Stimulated activated CD8-positive, alpha-beta memory T cell treated with anti-CD3 and anti-CD28 coated beads, Interleukin-15, amount 100 ng/mL, for 4 hours (primary cell): ENCODE measurements at places on chromosomes 2 and 18.

DNA sequence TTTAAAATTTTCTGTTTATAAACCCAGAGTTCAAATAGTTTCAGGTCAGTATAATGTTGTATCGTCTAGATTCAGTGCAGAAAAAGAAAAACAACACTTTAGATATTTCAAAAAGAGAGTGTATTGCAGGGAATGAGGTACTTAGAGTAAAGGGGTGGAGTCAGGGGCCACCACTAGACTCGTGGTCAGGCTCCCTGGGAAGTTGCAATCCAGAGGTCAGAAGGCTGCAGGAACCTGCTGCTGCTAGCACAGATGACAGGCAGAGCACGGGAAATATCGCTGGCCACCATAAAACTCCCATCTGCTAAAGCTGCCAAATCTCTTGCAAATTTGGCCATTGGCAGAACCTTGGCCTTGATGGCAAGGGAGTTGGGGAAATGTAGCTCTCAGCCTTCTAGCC is 64.6 kb downstream of the THNSL2 start:
- no peak for DNase-seq

GRCh38 chr2:47243596-47244323 is 88.7 kb upstream of the STPG4 start:
- no peak for DNase-seq

DNA sequence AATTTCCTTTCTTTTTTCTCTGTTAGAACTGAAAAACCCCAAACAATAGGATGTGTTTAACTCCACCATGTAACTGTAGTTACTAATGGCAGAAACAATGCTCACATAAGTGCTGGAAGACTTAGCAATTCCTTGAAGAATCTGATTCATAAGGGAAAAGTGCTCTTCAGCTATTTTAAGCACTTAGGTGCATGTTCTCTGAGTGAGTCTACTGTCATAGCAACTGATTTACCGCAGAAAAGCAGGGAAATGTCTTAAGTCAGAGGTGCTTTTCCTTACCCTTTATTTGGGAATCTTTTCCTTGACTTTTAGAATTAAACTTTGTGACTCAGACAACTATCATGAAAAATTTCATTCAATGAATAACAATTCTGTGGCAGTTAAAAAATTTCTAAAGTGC is 65.4 kb upstream of the NABP1 start:
- no peak for DNase-seq

DNA sequence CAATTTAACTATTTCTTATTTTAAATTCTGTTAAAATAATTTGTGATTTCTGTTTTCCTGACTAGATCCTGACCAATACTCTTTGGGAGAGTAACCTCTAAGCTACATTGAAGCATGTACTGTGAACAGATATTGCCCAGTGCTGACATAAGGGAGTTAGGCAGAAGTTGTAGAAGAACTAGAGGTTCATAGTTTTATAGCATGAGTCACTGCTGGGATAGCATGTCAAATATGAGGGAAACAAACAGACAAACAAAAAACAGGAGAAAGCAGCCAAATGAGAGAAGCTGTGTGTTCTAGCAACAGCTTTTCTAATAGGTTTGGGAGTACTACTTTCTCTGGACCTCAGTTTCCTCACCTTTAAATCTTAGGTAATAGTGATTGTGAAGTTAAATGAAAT is 72.4 kb downstream of the CERS6 start:
- DNase-seq: no peak

- DNase-seq: no peak
Observed at GRCh38 chr2:8580316-8581233, 101.3 kb upstream of the ID2 start.

- no peak for DNase-seq
Observed at GRCh38 chr2:128196026-128196425, 105.0 kb downstream of the UGGT1 start.

GRCh38 chr2:163348857-163349380 is 386.9 kb downstream of the FIGN start:
- DNase-seq: no peak

DNA sequence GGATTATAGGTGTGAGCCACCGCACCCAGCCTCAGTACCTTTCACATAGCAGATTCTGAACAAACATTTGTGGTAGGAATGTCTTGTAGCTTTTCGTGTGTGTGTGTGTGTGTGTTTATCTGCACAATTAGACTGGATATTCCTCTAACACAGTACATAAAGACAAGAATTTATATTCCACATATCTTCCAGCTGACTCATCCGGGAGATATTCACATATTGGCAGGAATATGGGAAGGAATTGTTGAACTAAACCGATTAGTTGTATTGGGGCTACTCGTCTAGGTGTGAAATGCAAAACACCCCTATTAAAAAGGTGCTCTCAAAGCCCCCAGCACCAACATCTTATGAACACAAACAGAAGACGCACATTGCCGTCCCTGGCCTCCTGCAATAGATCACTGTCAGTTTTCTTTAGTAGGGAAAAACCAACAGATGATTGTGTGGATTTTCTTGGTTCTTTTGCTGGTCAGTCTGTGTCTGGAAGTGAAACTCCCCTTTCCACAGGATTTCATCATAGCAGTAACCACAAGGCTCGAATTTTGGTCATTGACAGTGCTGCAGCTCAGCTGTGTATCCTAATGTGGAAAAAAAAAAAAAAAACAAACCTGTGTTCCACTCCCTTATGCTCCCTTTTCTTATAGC is 208.5 kb upstream of the ACVR2A start:
- no peak for DNase-seq

DNA sequence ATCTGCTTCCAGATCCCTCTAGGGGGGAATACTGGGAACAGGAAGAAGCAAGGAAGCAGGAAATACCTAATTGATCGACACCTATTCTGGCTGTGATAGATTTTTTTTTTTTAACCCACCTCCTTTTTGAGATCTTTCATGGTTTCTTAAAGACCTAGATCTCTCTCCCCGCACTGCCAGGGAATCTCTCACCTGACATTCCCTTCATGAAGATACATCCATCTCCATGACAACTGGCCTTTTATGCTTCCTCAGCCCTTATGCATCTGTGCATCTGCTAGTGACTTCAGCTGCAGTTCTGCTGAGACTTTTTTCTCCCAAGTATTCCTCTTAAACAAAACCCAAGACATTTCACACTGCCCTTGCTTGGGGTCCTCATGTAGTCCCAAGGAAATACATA is 21.1 kb upstream of the CPO start:
- DNase-seq: no peak

GRCh38 chr2:180497621-180498152 is 482.7 kb upstream of the UBE2E3 start:
- no peak for DNase-seq

- no peak for DNase-seq
Observed at GRCh38 chr18:29181151-29181901, 1004.4 kb upstream of the CDH2 start.

- DNase-seq: no peak
Observed at GRCh38 chr2:236662231-236663185, 92.9 kb downstream of the ACKR3 start.

GRCh38 chr2:217383620-217384019 is 523.8 kb upstream of the TNP1 start:
- DNase-seq: no peak

DNA sequence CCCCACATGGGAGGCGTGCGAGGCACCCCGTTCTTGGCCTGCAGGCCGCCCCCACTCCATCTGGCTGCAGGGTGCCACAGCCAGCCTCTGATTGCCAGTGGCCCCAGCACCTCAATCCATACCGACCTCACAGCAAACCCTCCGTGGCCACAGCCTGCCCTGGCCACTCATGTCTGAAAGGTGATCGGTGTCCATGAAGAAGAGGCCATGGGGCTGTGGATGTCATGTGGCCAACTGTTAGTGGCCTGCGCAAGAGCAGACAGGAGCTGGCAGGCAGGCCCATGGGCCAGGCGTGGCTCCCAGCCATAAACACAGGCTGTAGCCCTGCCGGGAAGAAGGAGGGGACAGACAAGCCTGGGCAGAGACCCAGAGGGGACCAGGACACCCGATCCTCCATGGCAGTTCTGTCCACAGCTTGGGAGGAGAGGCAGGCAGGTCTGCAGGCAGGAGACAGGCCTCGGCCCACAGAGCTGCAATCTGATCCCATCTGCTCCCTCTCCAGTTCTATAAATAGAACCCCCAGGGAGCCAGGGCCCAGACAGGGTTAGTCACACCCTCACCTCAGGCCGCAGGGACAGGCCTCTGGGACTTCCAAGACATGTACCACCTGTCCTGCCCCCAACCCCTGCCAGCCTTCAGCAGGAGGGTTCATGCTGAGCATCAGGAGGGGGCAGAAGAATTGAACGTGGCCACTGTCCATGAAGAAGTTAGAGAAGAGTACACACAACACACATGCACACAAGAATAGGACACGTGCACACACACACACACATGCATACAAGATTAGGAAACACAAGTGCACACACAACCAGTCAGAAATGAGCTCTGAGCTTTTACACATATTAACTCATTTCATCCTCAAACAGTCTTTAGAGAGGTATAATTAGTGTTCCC is 16.9 kb downstream of the STEAP3 start:
- DNase-seq: no peak

DNA sequence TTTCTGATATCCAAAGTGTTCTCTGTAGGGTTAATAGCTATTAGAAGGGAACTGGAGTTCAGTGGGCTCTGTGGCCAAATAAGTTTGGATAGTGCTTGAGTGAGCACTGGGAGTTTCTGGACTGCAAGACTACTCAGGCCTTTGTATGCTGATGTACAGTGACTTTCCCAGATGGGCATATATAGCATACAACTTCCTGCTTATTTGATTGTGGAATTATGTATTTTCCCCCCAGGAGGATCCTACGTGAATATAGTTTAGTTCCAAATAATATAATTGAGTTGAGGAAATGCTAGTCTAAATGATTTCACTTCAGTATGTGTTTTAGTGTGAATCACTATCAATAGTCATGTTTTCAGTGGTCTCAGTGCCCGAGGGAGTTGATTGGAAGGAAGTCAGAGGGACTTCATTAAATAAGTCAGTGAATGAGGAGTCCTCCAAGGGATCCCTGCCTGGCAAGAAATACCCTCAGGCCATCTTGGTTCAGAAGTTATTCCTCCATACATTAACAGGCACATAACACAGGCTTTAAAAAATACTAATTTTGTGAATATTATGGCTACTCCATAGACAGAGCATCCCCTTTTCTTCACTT is 251.4 kb downstream of the PRKCE start:
- DNase-seq: no peak

GRCh38 chr2:98822301-98823164 is 91.6 kb upstream of the MGAT4A start:
- peak; percentile 15 for DNase-seq

DNA sequence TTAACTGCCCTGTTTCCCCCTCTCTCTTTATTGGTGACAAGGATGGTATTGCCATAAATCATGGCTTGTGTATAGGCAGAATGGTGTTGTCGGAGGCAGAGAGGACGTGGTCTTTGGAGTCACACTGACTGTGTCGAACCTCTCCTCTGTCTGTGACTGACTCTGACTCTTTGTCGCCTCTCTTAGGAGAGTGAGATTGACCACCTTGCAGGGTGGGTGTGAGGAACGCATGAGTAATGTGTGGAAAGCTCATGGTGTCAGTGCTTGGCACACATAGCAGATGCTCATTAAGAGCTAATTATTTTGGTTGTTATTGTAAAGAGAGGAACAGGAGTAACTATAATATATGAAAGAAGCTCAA is 145.6 kb downstream of the TTC27 start:
- DNase-seq: no peak

GRCh38 chr2:11359865-11360264 is 15.4 kb upstream of the ROCK2 start:
- DNase-seq: no peak

GRCh38 chr18:60053747-60054304 is 154.0 kb downstream of the PMAIP1 start:
- no peak for DNase-seq

DNA sequence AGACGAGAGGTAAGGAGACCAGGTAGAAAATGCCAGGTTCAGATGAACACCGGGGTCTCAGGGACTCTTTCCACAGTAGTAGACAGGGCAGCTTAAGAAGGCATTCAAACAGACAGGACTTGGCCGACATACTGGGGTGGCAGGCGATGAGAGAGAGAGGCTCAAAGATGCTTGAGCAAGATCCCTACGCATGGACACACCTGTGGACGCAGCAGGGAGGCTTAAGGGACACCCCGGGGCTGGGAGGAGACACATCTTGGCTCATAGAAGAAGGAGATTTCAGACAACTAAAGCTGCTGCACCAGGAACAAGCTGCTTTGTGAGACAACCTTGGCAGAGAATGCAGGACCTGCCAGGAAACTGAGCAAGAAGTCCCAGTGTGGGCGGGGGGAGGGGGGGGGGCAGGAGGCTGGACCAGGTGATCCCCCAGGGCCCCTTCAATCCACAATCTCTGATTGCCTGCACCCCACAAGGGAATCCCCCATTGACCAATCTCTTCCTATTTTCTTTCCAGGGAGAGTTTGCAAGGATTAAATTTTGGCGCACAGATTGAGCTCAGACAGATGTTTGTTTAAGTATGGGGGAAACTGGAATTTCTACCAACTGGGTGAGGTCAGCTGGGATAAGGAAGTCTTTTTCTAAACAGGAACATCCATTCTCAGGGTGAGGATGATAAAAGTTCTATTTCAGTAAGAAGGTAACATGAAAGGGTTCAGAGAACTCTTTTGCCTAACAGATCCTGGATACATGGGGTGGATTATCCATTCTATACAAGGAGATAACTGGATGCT is 400.7 kb downstream of the NBAS start:
- no peak for DNase-seq

DNA sequence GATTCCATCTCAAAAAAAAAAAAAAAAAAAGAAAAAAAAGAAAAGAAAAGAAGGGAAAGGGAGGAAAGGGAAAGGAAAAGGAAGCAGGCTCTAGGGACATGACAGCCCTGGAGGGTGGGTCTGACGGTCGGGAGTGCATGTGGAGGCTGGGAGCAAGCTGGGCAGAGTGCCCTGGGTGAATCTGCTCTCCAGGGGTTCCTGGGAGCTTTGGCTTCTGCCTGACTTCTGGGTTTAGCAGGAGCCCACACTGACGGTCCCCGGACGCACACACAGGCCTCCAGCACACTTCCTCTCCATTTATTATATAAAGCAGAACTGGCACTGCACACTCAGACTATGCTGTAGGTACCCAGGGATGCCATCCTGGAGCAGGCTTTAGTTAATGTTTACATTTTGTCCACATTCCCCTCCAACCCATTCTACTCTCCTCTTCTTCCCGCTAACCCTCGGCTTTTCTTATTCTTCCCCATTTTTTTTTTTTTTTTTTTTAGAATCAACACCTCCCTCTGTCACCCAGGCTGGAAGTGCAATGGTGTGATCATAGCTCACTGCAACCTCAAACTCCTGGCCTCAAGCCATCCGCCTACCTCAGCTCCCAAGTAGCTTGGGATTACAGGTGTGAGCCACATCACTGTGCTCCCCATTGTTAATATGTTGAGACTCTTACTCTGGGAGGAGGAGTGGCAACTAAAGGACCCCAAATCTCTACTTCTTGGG is 151.1 kb upstream of the SLC1A4 start:
- no peak for DNase-seq

- DNase-seq: no peak
Observed at GRCh38 chr2:230541934-230542380, 126.0 kb downstream of the SP100 start.
